Fibroblast of the aortic adventitia (primary cell): ENCODE measurements at places on chromosomes 3 and 15.

DNA sequence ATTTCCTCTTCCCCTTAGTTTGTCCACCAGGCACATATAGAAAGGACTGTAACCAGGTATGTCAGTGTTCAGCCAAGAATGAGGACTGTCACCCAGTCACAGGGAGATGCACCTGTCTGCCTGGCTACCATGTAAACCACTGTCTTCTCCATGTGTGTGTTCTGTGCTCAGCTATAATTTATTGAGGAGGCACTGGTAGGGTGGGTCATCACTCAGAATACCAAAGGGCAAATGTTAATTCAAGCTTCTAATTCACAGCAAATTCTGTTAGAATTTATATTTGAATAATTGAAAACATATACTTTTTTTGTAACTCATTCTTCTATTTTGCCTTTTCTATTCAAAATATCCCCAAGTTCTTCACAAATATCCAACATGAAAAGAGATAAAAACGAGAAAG, 780.4 kb downstream of the MECOM start:
- no peak for DNase-seq

DNA sequence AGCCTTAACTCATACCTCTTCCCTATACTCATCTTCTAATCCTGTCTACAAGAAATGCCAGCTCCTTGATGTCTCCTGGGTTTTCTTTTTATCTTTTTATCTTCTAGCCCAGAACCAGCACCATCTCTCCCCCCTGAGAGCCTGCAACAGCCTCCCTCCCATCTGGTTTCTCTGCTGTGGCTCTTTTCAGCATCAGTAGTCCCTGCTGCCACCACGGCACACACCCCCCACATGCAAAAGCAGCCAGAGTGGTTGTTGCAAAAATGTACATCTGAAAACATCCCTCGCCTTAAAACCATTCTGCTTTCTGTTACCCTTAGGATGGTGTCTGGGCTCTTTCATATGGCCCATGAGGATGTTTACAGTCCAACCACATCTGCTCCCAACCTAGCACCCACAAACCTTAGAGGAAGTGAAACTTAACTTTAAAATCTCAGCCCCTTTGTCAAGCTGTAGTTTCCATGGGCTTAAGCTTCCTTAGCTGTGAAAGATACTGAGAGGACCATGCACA, 775 bp downstream of the TTC21A start:
- no peak for DNase-seq

DNA sequence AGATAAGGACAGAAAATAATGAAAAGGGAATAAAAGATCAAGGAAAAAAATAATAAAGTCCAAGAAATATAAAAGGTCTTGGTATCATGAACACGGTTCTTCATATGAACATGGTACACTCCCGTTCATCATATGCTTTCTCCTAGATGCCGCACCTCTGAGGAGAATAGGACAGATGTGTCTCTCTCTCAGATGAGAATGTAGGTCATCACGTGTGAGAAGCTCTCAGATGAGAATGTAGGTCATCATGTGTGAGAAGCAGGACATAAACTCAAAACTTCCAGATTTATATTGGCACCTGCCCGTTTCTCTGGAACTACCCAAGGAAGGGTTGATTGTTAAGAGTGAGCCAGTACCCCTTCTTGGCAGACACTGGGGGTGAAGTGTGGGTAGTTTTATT, 29.9 kb upstream of the IQCF6 start:
- no peak for DNase-seq

DNA sequence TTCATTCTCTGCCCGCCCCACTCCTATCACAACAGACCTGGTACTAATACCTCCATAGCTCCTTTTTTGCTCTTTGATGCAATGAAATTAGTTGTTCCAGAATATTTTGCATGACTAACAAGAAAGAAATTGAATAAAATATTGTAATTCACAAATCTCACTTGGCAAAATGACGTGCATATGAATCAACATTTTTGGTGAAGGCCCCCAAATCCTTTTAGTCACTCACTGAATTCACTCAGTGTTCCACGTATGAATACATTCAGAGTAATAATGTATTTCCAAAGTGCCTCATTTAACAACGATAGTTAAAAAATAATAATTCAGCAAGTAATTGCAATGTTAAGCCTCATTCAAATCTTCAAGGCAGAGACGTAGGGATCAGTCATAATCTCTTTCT, 148.6 kb upstream of the STRIT1 start:
- peak; percentile 54 for DNase-seq

- no peak for DNase-seq
Measured at GRCh38 chr3:169165196-169166158, 498.0 kb downstream of the MECOM start.

- no peak for DNase-seq
Measured at GRCh38 chr3:73280746-73281145, 219.3 kb downstream of the EBLN2 start.

- DNase-seq: peak; percentile 64
Measured at GRCh38 chr15:88954431-88955277, 41.5 kb upstream of the MFGE8 start.

DNA sequence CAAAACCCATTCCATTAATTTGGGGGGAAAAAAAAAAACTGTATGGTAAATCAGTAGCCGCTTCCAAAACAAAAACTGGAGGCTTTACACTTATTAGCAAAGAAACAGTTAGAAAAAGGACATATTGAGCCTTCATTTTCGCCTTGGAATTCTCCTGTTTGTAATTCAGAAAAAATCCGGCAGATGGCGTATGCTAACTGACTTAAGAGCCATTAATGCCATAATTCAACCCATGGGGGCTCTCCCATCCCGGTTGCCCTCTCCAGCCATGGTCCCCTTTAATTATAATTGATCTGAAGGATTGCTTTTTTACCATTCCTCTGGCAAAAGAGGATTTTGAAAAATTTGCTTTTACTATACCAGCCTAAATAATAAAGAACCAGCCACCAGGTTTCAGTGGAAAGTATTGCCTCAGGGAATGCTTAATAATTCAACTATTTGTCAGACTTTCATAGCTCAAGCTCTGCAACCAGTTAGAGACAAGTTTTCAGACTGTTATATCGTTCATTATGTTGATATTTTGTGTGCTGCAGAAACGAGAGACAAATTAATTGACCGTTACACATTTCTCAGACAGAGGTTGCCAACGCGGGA, 9.4 kb upstream of the RPL24 start:
- DNase-seq: peak; percentile 75

DNA sequence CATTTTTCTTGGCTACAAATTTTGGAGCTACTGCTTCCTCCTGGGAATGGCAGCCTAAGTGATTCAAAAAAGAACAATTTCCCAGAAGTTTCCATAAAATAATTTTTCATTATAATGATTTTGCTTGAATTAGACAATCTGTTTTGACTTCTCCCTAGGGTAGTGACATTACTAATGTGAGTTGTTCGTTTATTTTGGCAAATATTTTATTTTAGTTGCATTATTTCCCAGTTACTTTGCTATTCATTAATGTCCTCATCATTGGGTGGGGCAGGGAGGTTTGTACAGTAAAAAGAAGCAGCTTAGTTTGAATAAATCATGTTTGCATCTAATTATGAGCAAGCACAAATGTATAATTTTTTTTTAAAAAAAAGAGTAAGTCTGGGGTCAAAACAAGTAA, 686.6 kb downstream of the ROBO2 start:
- no peak for DNase-seq

GRCh38 chr3:37054370-37054769, 61.1 kb downstream of the MLH1 start:
- DNase-seq: peak; percentile 84

GRCh38 chr15:57109005-57109404, 190.6 kb downstream of the TCF12 start:
- no peak for DNase-seq

GRCh38 chr3:100158918-100159330, 44.6 kb upstream of the FILIP1L start:
- no peak for DNase-seq

GRCh38 chr3:42055291-42055690, 35.9 kb upstream of the TRAK1 start:
- peak; percentile 69 for DNase-seq

- DNase-seq: peak; percentile 63
Measured at GRCh38 chr15:89002281-89002761, 85.9 kb upstream of the ABHD2 start.

GRCh38 chr3:1439395-1439794, 346.6 kb downstream of the CNTN6 start:
- DNase-seq: no peak

- DNase-seq: no peak
Measured at GRCh38 chr3:87367736-87368135, 91.4 kb upstream of the POU1F1 start.

- peak; percentile 67 for DNase-seq
Measured at GRCh38 chr3:17752436-17752835, 10.0 kb upstream of the TBC1D5 start.

- peak; percentile 61 for DNase-seq
Measured at GRCh38 chr3:111715911-111716523, 120.9 kb upstream of the ZBED2 start.

DNA sequence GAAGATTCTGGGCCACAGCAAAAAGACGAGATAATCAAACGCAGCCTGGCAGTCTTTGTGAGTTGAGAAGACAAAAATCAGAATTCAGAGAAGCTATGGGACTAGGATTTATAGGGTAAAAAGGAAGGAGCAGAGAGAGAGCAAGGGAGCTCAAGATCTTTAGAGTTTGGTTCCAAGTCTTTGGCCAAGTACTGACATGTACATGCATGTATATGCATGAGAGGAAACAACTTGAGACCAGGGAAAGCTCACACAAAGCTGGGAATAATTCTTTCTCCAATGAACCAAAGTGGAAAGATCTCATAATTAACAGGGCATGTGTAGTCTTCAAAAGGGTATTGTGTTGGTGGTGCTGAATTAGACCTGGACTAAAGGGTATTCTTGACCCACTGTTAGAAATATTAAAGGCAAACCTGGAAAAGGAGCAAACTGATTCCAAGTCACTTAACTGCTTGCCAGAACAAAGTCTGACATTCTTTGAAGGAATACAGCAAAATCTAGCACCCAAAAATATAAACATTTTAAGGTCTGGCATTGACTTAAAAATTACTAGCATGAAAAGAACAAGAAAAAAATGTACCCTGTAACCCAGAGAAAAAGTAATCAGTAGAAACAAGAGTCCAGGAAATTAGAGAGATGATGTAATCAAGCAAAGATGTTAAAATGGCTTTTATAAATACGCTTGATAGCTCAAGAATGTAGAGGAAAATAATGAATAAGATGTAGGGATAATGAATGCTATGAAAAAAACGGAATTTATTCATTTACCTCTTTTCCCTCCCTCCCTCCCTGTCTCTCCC, 226.0 kb upstream of the CGNL1 start:
- DNase-seq: peak; percentile 56

DNA sequence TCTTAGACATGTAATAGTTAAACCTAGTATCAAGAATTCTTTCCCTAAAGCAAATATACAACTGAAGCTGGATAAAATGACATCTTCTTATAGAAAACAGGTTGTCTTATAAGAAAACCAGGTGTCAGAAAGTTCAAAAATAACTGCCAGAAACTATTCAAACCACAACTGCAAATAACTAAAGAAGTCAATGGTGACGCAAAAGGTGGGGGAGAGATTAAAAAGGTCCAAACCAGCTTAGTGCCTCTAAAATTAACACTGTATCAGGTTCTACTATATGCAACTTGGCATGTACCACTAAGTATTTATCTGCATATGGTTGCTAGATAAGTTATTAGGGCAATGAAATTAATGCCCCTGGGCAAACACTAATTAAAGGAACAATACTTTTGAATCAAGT, 136.8 kb downstream of the TBL1XR1 start:
- no peak for DNase-seq

- DNase-seq: peak; percentile 58
Measured at GRCh38 chr3:179449636-179450035, 1.6 kb downstream of the GNB4 start.

DNA sequence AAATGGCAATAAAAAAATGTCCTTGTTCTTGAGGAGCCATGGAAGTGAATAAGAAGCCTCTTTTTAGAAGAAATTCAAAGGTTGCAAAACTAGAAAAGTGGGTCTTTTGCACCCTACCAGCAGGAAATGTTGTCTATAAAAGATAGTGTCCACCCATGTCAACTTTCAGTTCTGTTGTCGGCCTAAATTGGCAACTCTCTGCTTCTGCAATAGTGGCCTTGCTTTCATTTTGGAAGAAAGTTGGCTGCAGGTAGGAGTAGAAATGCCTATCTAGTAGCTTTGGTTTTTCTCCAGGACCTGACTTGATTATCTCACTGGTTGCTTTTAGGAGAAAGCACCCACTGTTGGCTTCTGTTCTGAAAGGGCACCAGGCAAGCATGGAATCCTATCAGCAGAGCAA, 85.4 kb downstream of the TMEM108 start:
- DNase-seq: no peak

DNA sequence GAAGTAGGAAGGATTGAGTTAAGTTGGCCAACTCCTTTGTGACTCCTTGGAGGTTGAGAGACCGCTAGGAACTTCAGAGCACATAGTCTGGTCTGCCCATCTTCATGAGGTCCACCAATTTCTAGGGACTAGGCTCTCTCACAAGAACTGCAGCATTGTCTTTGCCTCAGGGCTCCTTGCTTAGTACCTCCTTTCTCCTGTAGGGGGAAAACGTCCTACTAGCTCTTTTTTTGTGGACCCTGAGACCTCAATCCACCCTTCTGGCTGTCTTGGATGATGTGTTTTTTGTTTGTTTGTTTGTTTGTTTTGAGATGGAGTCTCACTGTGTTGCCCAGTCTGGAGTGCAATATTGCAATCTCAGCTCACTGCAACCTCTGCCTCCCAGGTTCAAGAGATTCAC, 21.6 kb downstream of the REC114 start:
- DNase-seq: no peak

- no peak for DNase-seq
Measured at GRCh38 chr3:77081240-77081661, 41.4 kb downstream of the ROBO2 start.

- peak; percentile 72 for DNase-seq
Measured at GRCh38 chr3:160486459-160486869, 36.9 kb upstream of the TRIM59 start.

DNA sequence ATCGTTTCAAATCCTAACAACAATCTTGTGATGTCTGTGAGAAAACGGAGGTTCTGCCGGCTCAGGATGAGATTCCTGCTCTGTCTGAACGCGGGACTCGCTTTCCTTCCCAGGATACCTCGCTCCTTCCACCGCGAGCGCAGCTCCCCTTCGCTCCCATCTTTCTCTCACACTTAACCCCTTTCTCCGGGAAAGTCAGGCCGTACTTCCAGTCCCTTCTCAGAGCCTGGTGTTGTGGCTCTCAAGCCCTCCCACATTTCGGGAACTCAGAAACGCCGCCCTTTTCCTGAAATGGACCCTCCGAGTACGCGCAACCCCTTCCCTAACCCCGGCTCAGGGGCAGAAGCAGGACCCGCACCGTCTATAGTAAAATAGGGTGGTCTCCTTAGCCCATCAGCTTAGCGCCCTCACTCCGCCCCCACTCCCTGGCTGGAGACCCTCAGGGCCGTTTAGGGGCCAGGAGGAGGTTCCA, 378 bp upstream of the FEM1B start:
- DNase-seq: peak; percentile 68
